Activated T-cell treated with anti-CD3 and anti-CD28 coated beads, Interleukin-2, amount 50 U/mL, for 48 hours (primary cell): ENCODE measurements at places on chromosomes 11 and 22.

- DNase-seq: no peak
Measured at GRCh38 chr11:9884601-9885000, 220.7 kb downstream of the SWAP70 start.

- no peak for DNase-seq
Measured at GRCh38 chr22:26665813-26666231, 8.4 kb downstream of the MIAT start.

DNA sequence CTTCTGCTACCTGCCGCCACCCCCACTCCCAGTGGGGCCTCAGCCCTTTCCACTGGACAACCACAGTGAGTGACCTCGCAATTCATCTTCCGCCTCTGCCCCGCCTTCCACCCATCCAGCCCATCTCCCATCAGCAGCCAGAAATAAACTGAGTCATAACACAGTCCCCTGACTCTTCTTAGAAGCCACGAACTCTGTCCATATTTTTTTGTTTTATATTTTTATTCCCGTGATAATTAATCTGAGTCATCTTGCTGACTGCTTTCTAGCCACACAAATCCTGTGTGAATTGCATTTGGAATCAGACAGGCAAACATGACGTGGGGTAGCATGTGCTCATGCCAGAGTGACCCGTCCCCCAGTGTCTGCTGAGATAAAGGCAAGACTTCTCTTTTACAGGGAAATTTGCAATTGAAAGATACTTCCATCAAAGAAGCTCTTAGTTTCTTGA lies 7.0 kb downstream of the FADD start:
- DNase-seq: no peak

GRCh38 chr11:87616511-87616910 lies 558.7 kb downstream of the RAB38 start:
- DNase-seq: no peak

- DNase-seq: peak; percentile 31
Measured at GRCh38 chr11:69909561-69910518, 90.6 kb upstream of the FGF3 start.

GRCh38 chr22:49783926-49784629 lies 43.6 kb downstream of the BRD1 start:
- no peak for DNase-seq

DNA sequence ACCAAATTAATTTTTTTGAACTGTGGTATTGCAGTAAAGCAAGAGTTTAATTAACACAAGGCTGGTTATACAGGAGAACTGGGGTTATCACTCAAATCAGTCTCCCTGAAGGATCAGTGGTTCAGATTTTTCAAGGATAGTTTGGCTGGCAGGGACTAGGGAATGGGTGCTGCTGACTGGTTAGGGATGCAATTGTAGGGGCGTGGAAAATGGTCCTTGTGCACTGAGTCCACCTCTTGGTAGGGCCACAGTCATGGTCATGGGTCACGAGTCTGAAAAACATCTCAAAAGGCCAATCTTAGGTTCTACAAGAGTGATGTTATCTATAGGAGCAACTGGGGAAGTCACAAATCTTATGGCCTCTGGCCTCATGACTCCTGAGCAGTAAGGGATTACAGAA lies 27.9 kb downstream of the MCHR1 start:
- DNase-seq: no peak

DNA sequence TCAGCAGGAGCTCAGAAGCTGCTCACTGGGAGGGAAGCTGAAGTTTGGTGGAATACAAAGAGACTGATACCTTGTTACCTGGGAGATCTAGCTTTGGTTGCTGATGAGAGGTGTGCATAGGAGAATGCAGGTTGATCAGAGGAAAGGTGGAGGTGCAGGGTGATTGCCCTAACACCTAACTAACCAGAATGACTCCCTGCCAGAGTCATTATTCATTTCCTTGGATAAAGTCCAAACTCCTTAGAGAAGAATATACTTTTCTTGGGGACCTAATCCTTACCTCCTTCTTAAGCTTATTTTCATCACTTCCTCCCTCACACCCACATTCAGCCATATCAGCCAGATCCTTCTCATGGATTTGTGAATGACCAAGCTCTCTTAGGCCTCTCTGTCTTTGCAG lies 814.2 kb upstream of the TENM4 start:
- no peak for DNase-seq

DNA sequence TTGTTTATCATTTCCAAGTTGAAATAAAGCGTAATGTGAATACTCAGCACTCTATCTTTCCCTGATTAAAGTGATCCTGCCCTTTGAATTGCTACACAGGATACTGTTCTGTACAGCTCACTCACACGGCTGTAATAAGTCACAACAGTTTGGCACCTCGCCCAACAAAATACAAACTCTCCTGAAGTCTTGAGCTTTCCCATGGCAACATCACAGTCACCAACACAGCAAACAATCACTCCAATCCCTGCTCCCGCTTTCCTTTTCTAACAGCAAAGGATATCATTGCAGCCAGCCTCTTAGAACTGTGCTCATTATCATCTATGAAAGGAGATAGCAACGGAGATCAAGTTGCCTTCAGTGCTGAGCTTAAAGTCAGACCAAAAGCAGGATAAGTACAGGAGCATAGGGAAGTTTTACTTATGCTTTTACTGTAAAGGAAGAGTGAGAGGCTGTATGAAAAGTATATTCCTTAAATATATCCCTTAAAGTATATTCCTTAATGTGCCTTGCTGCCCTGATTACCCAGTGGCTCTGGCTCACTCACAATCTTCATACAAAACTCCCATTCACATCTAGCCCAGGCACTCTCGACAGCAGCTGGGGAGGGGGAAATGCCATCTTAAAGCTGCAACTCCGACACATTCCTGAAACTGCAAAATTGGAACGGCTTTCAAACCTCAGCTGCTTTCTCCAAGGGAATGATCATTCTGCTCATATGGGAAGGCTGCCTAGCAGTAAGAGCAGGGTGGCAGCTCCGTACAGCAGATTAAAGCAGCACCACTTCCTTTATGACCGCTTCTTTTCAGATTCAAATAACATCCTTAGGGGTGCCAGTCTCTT lies 35.8 kb downstream of the MAML2 start:
- no peak for DNase-seq

- no peak for DNase-seq
Measured at GRCh38 chr11:125542709-125543108, 26.6 kb upstream of the EI24 start.
